ENCODE measurements at places on chromosomes 16 and 17.

- no peak for DNase-seq
Observed at GRCh38 chr17:56694825-56695224, 101.3 kb downstream of the NOG start.

DNA sequence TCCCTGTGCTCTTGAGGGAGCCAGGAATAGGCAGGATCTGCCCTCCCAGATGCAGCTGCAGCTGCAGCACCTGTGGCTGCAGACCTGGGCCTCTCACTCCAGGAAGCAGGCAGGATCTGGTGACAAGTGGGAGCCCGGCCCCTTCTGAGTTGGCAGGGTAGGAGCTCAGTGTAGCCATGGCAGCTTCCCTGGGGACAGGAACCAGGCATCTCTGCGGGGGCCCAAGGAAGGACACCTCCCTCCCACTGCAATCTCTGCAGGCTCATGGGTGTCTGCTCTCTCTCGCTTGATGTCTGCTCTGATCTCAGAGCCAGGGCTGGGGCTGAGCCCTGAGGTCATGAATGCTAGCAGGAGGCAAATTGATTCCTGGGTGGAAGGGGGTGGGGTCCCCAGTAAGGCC, 592.5 kb upstream of the CA10 start:
- no peak for DNase-seq

GRCh38 chr17:54969658-54970572, 1.4 kb downstream of the STXBP4 start:
- no peak for DNase-seq

DNA sequence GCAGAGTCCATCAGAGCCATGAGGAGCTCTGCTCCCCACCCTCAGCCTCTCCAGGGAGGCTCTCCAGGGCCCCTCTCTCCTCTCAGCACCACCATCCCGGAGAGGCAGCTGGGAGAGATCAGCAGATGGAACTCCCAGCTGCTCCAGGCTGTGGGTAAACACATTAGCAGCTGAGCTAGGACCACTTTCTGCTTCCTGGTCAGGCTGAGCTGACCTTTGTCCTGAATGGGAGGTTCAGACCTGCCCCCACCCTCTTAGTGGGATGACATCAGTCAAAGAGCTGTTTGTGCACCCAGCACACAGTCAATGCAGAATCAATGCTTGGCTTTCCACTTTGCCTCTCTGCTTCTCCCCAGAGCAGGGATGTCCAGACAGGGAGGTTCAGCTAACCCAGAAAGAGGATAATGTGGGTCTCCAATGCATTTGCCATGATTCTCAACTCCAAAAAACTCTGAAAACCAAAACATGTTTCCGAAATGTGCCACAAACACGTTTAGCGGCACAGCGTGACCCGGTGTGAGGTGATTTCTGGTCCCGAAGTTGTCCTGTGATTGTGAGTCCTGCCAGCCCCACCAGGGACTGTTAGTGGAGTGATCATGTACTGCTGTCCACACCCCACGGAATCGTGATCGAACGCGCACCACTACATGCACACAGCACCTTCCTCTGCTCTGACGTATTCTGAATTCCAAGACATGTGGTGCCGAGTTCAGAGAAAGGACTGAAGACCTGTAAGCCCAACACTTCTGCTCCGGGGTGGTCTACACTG, 6.7 kb downstream of the GPR142 start:
- no peak for DNase-seq

DNA sequence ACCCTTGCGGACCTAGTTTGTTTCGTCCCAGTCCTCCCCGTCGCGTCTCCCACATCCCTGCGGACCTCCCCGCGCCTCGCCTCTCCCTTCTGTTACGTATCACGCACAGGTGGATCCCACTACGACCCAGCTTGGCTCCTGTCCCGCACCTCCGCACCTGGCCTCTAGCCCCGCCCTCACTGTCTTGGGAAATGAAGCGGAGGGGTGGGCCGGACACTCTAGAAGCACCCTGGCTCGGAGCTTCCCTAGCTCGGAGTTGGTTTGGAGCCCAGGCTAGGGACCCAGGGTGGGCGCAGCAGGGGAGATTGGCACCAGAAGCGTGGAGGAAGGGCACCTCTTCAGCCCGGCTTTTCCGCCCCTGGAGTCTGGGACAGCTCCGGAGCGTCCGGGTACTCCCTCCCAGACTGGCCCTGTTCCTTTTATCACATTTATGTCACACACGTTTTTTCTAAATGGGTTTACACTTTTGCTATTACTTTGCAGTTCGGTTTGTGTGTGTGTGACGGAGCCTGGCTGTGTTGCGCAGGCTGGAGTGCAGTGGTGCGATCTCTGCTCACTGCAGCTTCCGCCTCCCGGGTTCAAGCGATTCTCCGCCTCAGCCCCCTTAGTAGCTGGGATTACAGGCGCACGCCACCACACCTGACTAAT, 1.4 kb upstream of the CEMP1 start:
- DNase-seq: peak; percentile 31

DNA sequence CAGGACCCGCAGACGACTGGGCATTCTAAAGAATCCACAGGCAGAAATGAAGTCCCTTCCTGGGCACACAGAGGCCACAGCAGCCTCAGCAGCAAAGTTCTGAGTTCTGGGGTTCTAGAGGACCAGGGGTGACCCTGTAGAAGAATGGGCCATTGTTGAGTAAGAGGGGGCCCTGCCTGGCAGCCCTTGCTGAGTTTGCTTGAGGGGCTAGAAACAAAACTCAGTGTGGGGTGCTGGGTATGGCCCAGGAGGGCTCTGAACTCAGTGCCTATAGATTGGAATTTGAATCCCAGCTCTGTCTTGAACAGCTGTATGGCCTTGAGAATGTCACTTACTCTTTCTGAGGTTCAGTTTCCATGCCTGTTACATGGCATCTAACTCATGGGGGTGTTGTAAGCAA, at the start of gene PDILT:
Gene PDILT, minus strand, starts transcription at position 101 of the 400 bp plus-strand sequence. CDS start 5,437 bp downstream, outside the sequence.
- DNase-seq: no peak

GRCh38 chr17:40726919-40727318, 23.4 kb upstream of the KRT24 start:
- DNase-seq: no peak

GRCh38 chr17:43579566-43580140, 33.5 kb upstream of the ETV4 start:
- DNase-seq: no peak

DNA sequence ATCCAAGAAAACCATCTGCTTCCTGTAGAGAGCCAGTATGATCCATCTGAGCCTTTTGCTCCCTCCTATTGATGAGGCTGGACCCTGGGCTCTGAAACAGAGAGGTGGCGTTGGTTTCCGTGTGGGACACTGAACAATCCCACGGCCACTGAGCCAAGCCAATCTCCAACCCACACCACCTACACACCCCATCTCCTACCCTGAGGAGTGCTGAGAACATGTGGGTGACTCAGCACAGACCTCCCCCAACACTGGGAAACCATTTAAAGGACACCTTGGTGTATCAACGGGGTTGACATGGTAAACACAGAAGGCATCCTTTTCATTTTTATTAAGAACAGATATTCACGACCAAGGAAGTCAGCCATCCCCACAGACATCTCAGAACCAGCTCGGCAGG, 332.1 kb downstream of the SLC39A11 start:
- no peak for DNase-seq
